ENCODE measurements at places on chromosomes 3 and 15.

DNA sequence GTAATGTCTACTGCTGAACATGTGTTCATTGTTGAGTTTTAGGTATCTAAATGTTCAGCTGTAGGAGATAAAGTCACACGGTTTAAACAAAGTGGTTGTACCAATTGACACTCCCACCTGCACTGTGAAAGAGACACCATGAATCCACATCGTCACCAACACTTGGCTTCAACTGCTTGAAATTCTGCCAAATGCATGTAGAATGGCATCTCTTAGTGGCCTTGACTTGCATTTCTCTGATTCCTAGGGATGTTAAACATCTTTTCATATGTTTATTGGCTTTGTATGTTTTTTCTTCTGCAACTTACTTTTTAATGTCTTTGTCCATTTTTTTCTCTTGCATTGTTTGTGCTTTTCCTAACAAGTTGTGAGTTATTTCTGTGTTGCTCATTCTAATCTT is 43.4 kb downstream of the RPLP1 start:
- DNase-seq = no peak

DNA sequence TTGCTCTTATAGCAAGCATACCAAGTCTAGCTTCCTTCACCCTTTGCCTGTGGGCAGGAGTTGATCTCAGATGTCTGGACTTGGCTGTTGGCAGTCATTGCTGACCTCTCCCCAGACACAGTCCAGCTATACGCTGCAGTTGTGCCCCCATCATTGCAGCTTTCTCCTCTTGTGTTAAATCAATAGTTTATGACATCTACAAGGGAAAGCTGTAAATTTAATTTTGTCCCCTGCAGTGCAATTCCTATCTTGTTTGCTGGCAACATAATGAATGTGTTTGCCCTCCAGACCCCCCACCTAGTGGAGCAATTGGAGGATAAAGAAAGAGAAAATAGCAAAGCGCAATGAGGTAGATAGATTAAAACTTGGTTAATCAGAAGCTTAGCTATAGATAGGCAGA is 280.2 kb downstream of the LSAMP start:
- DNase-seq = no peak

DNA sequence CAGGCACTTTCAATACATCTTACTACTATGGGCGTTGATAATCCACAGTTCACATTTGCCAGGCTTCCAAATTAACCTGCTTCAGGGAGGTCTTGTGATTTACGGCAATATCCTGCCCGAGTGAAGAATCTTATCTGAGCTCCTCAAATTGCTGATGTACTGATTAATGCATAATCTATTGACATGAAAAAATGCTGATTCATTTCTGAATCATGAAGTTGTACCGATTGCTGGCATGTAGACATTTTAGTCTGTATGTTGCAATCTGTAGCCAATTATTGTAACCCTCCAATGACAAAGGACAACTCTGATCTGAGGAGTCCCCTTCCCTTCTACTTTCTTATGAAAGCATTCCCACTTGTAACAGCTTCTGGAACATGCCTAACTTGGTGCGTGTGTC is 97.2 kb downstream of the SEC22A start:
- DNase-seq = no peak

DNA sequence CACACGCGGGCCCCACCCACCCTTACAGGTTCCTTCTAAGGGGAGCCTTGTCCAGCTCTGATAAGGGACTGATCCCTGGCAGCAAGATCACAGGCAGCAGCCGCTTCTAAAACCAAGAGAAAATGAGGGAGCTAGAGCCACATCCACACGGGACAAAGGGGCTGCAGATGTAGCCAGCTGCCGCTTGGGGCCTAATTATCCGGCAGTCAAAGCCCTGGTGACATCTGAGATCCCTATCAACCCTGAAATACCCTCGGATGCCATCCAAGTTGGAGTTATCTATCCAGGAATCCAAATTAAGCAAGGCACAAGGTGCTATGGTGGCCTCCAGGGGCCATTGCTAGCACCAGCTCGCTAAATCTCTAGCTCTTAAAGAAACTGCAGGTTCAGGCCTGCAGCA is 248.3 kb downstream of the VPS13C start:
- no peak for DNase-seq

GRCh38 chr3:155326244-155326643 is 32.8 kb upstream of the STRIT1 start:
- no peak for DNase-seq

- peak; percentile 60 for DNase-seq
These were observed at the start of gene MCF2L2 for GRCh38 chr3:183428447-183429211. Gene MCF2L2 (minus strand): TSS chr3:183428619. CDS start chr3:183427977, 642 bp downstream.

- no peak for DNase-seq
These were observed 100.1 kb downstream of the DPH6 start for GRCh38 chr15:35445891-35446290.

DNA sequence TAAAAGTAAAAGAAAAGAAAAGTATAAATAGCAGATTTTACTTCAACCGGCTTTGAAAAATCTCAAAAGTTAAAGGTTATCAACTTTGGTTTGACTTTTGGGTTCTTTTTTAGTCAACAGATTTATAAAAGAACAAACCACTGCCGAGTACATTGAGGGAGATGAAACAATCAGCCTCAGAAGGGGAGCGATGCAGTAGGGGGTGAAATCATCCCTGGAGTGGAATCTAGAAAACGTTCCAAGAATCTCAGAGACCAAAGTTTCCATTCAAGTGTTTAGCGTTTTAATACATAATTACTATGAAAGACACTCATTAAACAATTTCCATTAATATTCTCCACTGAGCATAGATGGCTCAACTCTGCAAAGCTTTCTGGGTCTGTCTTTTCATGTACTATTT is 745.5 kb downstream of the NR2F2 start:
- no peak for DNase-seq

DNA sequence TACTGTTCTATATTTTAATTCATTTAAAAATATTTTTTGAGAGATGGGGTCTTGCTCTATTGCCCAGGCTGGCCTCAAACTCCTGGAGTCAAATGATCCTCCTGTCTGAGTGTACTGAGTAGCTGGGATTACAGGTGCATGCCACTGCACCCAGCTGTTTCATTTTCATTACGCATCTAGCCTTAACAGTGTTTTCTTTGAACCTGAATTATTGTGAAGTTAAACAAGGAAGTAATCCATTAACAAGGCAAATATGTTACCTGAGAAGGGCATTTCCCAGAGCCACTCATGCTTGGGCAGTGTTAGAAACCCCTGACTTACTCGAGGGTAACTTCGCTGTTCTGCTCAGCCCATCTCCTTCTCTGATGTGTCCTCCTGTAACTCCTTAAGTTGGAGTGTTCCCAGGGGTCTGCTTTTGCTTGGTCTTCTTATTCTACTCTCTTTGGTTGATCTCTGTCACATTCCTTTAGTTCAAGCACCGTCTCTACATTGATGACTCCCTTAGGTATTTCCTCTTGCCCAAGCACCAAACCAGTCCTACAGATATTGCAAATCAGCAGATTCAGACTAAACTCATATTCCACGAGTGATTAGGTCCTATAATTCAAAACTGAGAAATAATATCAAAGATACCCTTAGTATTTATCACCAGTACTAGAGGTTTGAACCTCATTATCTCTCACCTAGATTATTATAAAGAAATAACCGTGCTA is 107.9 kb downstream of the STAC start:
- no peak for DNase-seq

GRCh38 chr3:155737844-155738460 is 6.9 kb downstream of the PLCH1 start:
- no peak for DNase-seq

- DNase-seq = no peak
These were observed 56.7 kb downstream of the MYO1E start for GRCh38 chr15:59315914-59316451.

DNA sequence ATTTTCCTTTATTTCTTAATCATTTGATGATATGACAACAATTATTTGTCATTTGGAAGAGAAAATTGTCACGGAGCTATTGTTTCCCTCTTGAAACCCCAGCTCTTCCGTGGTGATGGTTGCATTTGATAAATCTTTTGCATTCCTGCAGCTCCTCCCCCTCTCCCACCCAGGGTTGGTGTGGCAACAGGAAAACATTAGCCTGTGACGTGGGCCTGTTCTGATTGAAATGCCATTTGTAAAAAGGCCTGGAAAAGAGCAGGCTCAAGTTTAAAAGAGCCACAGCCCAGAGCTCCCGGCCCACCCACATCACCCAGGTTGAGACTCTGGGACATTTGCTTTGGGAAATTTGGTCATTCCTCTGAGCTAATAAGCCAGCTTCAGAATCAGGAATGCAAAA is 282.5 kb downstream of the RPLP1 start:
- DNase-seq = no peak

GRCh38 chr3:464255-464654 is 267.7 kb downstream of the CHL1 start:
- DNase-seq = no peak

GRCh38 chr15:56243163-56244037 is at the start of gene RFX7:
Gene RFX7 (minus strand): TSS chr15:56243879. CDS start chr15:56243285, 594 bp downstream.
- peak; percentile 68 for DNase-seq

GRCh38 chr3:16460886-16461285 is 52.6 kb downstream of the RFTN1 start:
- no peak for DNase-seq

DNA sequence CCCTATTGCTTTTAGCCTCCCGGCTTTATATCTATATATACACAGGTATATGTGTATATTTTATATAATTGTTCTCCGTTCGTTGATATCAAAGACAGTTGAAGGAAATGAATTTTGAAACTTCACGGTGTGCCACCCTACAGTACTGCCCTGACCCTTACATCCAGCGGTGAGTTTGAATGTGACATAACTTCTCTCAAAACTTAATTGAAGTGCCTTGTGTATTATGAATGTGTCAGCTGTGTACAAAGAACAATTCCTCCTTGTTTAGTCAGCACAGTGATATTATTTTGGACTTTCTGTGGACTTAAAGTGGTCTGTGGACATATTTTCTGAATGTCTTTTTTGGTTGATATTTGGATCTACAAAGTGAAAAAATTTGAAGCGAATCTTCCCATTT is 220 bp downstream of the TP63 start:
- DNase-seq = no peak

- DNase-seq = no peak
These were observed 55.2 kb downstream of the PGPEP1L start for GRCh38 chr15:98952381-98952803.

DNA sequence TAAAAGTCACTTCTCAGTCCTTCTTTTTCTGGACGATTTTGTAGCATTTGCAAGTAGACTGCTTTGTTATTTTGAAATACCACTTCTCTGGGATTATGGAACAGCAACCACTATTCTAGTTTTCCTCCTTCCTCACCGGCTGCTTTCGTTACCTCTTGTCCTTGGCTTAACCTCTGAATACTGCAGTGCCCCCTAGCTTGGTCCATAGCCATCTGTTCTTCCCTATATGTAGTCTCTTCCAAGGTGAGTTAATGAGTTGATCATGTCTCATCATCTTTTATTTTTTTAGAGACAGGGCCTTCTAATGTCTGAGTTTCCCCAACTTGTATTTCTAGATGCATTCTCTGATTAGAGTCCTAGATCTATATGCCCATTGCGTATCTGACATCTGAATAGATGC is 694.3 kb downstream of the NTRK3 start:
- no peak for DNase-seq

DNA sequence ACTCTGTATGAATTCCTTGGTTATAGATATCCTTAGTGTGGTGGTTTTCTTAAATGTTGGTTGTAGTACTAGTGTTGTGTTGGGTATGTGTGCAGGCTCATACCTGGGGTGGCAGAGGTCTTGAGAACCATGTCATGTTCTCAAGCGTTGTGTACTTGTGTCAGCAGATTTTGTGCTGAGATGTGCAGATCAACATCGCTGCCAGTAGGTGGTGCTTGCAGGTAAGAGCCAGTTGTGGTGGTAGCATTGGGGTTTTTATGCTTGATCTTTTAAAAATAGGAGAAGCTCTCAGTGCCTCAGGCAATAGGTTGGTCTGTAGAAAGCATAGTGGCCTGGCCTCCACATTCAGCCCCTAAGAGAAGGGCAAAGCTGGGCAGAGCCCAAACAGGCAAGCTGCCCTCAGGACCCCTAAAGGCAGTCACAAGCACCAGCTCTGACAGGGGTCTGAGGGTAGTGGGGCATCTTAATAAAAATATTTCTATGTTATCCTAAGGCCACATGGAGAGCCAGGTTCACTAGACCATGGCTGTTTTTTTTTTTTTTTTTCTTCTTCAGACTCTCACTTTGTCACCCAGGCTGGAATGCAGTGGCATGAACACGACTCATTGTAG is 164.0 kb downstream of the IL20RB start:
- no peak for DNase-seq

- no peak for DNase-seq
These were observed 31.2 kb downstream of the ARPP21 start for GRCh38 chr3:35670408-35670965.

GRCh38 chr15:73082812-73083211 is 30.5 kb downstream of the NEO1 start:
- no peak for DNase-seq

GRCh38 chr3:81782585-81782984 is 21.1 kb upstream of the GBE1 start:
- DNase-seq = no peak

- no peak for DNase-seq
These were observed 245.0 kb downstream of the SHOX2 start for GRCh38 chr3:157861076-157861765.

DNA sequence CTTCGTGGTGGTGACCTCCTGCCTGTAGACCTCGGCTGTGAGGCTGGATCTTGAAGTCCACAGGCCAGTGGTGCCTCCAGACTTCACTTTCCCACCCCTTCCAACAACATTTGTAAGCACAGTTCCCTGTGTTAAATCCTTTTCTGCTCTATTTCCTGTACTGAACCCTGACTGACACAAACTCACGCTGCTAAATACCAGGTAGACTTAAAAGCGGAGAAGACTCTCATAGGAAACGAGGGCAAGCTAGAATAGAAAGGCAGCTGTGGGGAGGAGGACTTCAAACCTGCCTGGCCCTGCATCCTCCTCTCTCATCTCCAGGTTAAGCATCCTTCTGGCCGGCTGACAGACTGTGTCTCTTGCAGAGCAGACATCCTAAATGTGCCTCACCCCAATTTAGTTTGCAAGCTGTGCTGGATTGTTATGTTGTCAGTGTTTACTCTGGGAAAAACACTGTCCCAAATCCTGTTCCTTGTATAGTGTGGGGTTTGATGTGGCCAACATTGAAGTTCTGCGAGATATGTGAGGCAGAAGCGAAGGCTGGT is 58.5 kb upstream of the LARS2 start:
- no peak for DNase-seq

GRCh38 chr15:39598186-39598850 is 17.4 kb downstream of the THBS1 start:
- DNase-seq = no peak

DNA sequence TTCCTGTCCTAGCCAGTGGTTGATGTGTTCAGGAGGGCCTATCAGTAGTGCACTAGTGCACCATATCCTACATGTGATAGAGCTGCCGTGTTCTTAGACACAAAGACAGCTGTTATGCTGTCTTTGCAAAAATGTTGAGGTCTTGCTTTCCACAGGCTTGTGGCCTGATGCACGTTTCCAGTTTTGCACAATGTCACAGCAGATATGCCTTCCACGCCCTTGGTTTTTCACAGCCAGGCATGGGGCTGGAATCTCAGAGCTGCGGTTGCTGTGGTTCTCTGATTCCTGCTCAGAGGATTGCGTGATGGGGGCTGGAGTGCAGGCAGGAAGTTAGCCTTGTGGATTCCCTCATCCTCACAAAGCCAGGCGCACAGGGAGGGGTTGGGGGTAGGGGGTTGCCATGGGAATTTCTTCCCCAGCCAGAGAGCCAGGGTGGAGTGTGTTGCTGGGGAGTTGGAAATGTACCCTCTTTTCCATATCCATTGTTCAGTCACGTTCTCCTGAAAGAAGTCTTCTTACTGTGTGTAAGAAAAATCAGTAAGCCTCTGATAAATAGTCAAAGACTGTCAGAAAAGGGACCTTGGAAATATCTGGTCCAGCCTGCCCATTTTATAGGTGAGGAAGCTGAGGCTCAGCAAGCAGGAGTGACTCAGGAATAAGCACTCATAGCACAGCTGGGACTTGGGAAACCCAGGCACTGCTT is 79.4 kb downstream of the SMAD3 start:
- DNase-seq = no peak

All from activated CD4-positive, alpha-beta T cell treated with anti-CD3 and anti-CD28 coated beads for 1 hour (primary cell).